Left ventricle myocardium inferior (tissue), 1 donor: ENCODE measurements at places on chromosomes 3 and 15. TPM values are rescaled to one million over a fixed set of nuclear protein-coding genes. Genes with fewer than 3 reads are reported as not detected.

HYKK gene
- 6.9 TPM for total RNA-seq

DAPK2 gene
- 39.0 TPM for total RNA-seq

STRIT1 gene
- 11.7 TPM for total RNA-seq

PLIN1 gene
- total RNA-seq = 1.6 TPM

SLCO2A1 gene
- total RNA-seq = 18.0 TPM

GPR87 gene
- total RNA-seq = not detected

TM4SF18 gene
- total RNA-seq = 11.2 TPM

PLCH1 gene
- total RNA-seq = 0.85 TPM

PLA2G4F gene
- 2.1 TPM for total RNA-seq

KBTBD13 gene
- 5.2 TPM for total RNA-seq

RBSN gene
- total RNA-seq = 17.3 TPM

KLHL6 gene
- total RNA-seq = 0.69 TPM

SLC28A1 gene
- total RNA-seq = 0.91 TPM

ZXDC gene
- 15.6 TPM for total RNA-seq

CNTN4 gene
- total RNA-seq = 1.2 TPM

SLC12A1 gene
- not detected for total RNA-seq

FAM107A gene
- total RNA-seq = 115 TPM

OR5K2 gene
- total RNA-seq = not detected

TM6SF1 gene
- total RNA-seq = 4.7 TPM

CPEB1 gene
- total RNA-seq = 1.6 TPM

BUB1B gene
- total RNA-seq = 0.85 TPM

SCG5 gene
- not detected for total RNA-seq

CPNE9 gene
- total RNA-seq = 0.16 TPM

ANKDD1A gene
- total RNA-seq = 1.8 TPM

CD96 gene
- 0.33 TPM for total RNA-seq

RTF1 gene
- total RNA-seq = 23.4 TPM

KLHDC8B gene
- 92.5 TPM for total RNA-seq

MEGF11 gene
- total RNA-seq = not detected

LRRIQ4 gene
- not detected for total RNA-seq

ALPK3 gene
- 181 TPM for total RNA-seq

SUMF1 gene
- 8.6 TPM for total RNA-seq

PCOLCE2 gene
- total RNA-seq = 74.3 TPM

LTF gene
- 2.7 TPM for total RNA-seq

CACNA2D3 gene
- total RNA-seq = 21.2 TPM

TRAT1 gene
- not detected for total RNA-seq

UBE2E1 gene
- 65.0 TPM for total RNA-seq

CDHR4 gene
- not detected for total RNA-seq

XIRP1 gene
- total RNA-seq = 386 TPM

C3orf20 gene
- total RNA-seq = not detected

LYSMD2 gene
- 4.2 TPM for total RNA-seq

ZNF860 gene
- 0.08 TPM for total RNA-seq

ZNF385D gene
- 2.3 TPM for total RNA-seq

GABRR3 gene
- not detected for total RNA-seq

CYP8B1 gene
- total RNA-seq = not detected

TMEM45A gene
- total RNA-seq = 3.2 TPM

TGM5 gene
- not detected for total RNA-seq

ITIH1 gene
- not detected for total RNA-seq

CAPN7 gene
- total RNA-seq = 26.2 TPM

RARRES1 gene
- 8.4 TPM for total RNA-seq

MESP2 gene
- 0.27 TPM for total RNA-seq

ECE2 gene
- total RNA-seq = not detected

SERPINI2 gene
- 0.41 TPM for total RNA-seq

PRSS50 gene
- 0.22 TPM for total RNA-seq

TGM4 gene
- not detected for total RNA-seq

ANKRD63 gene
- not detected for total RNA-seq
